ENCODE measurements at places on chromosomes 7 and 10.

GRCh38 chr10:19195698-19196097 lies 147.1 kb downstream of the MALRD1 start:
- DNase-seq, result no peak

DNA sequence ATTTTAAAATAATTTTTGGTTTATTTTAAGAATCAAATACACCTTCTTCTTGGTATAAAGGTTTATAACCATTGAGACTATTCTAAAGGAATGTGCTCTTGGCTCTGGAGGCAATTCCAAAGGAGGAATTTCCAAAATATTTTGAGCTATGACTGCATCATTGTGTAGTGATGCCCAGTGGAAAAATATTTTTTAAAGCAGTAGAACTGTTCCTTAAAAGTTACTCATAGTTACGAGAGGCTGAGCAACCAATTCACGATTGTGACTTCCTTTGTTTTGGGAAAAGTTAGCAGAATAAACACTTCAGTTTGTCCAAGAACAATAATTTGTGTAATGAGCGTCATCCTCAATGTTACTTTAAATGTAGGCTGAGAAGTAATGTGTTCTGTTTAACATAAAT lies 233.6 kb downstream of the BAMBI start:
- no peak for DNase-seq

GRCh38 chr7:100119970-100120732 lies 717 bp downstream of the CNPY4 start:
- no peak for DNase-seq

DNA sequence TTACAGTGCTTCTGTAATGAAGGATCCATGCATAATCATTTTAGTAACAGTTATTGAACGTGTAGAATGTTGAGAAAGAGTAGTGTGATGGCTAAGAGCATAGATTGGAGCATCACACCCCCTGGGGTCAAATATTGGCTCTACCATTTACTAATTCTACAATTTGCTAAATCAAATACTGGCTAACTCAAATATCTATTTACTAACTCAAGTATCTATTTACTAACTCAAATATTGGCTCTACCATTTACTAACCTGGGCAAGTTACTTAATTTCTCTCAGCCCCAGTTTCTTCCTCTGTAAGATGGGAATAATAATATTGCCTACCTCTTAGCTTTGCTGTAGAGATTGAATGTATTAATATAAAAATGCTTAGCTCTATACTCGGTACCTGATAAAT lies 64.0 kb downstream of the CDK14 start:
- DNase-seq, result no peak

DNA sequence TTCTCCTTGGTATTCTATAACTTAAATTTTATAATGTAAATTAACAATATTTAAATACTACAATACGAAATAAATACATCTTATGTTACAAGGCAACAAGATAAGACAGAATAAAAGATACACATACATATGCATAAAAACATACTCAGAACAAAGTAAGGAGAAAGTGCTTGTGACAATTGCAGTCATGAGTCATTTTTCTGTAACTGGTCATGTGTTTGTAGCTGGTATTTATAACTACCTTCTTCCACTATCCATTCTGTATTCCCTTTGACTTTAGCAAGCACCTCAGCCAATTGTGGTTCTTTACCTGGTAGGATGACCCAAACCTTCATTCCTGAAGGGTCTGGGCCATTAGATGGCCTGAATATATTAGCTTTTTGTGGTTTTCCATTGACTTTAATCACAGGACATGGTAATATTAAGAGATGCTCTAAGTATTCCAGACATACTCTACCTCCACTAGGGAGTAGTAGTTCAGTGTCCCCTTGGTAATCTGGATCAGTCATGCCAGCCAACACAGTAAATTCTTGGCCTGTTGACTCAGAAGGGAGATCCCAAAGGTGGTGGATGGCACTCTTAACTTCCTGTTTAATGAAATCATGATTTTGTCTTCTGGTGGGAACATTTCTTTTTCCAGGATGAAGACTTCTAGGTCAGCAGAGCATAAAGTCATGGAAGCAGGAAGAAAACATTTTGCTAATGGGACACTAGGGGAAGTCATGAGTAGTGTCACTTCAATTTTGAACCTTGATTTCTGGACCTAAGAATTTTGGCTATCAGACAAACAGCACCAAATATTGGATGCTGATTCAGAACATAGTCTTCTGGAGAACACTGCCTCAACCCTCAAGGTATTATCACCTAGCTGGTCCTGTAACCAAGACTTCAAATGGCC lies 733.7 kb upstream of the IGFBP3 start:
- DNase-seq, result no peak

- DNase-seq, result no peak
These were observed 33.1 kb upstream of the MKLN1 start for GRCh38 chr7:131294553-131294952.

DNA sequence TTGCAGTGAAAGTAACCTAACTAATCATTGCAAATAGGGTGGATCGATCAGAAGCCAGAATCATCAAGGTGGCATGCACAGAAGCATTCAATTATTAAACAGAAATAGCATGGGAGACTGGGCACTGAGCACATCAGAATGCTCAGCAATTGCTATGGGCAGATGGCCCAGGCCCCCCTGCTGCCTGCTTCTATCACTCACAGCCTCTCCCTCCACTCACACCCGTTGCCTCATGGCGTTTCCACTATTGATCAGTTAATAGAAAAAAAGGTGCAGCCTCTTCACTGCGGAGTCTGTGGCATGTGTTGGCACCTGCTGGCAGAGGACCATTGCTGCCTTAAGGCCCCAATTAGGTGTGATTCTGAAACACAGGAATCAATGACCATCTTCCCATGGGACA lies 11.2 kb upstream of the HTR5A start:
- DNase-seq, result no peak

- DNase-seq, result no peak
These were observed 9.1 kb upstream of the ZYX start for GRCh38 chr7:143372070-143372469.

DNA sequence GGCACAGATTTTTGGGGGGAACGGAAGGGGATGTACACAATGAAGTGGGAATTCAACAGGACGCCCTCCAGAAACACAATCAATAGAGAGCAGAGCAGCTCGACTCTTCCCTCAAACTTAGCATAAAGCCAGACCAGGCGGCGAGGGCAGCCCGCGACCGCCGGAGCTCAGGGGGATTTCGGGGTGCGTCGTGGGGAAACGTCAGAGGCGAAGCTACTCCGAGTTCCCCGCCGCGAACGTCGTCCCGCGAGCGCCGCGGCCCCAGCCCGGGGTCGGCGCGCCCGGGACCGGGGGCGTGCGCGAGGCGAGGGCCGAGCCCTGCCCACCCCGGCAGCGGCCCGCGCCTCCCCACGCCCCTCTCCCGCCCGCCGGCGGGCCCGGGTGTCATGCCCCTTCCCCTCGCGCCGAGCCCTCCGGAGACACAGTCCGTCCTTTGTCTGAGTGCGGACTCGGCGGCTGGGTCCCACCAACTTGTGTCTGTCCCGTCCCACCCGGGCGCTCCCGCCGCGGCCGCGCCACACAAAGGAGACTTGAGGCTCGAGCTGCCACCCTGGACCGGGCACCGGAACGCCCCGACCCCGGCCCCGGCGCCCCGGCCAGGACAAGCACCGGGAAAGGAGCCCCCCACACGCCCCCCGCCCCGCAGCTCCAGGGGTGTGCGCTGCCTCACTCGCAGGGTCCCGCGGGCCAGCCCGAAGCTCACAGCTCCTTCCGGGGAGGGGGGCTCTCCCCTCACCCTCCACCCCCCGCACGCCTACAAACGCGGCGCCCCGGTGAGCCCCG lies 634 bp downstream of the EZH2 start:
- DNase-seq, result no peak

GRCh38 chr10:133027482-133027881 lies 60.2 kb upstream of the ADGRA1 start:
- no peak for DNase-seq

DNA sequence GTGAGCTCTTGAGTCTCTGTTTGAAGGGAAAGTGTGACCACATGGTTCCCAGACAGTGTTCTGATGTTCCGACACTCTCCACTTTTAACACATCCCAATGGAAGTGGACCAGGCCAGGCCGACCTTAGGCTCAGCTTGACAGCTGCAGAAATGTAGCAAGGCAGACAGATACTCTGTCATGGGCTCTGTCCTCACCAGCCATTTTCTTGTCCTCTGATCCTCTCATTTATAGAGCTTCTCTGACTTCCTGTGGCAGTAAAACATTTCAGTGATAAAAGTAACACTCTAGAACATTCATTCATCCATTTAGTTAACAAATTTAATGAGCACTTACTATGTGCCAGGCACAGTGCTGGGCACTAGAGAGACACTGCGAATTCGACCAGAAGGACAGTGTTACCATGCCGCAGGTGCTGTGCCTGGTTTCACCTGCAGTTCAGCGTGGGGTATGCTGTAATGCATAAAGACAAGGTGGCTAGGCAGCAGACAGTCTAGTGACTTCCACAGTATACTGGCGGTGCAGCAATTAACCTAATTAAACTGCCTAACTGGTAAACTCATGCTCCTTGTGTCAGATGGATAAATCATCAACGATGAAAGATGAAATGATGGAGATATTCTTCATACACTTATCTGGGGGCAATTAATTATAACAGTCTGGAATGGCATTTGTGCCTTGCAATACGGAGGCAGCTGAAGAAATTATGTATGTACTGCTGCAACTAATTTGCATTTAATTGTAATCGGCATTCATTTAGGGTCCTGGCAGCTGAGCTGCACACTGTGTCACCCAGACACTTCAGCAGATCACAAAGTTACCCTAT lies 188.1 kb downstream of the NRP1 start:
- DNase-seq, result no peak

GRCh38 chr7:158394936-158395335 lies 192.7 kb downstream of the PTPRN2 start:
- no peak for DNase-seq

GRCh38 chr7:122847871-122848473 lies 38.3 kb downstream of the CADPS2 start:
- DNase-seq, result no peak

- DNase-seq, result no peak
These were observed 101.8 kb downstream of the GNAT3 start for GRCh38 chr7:80410081-80410480.

- no peak for DNase-seq
These were observed 14.1 kb upstream of the PPA1 start for GRCh38 chr10:70247360-70247759.

GRCh38 chr7:86968618-86969017 lies 90.8 kb downstream of the ELAPOR2 start:
- no peak for DNase-seq

GRCh38 chr10:48672596-48673265 lies 11.9 kb upstream of the WDFY4 start:
- no peak for DNase-seq

DNA sequence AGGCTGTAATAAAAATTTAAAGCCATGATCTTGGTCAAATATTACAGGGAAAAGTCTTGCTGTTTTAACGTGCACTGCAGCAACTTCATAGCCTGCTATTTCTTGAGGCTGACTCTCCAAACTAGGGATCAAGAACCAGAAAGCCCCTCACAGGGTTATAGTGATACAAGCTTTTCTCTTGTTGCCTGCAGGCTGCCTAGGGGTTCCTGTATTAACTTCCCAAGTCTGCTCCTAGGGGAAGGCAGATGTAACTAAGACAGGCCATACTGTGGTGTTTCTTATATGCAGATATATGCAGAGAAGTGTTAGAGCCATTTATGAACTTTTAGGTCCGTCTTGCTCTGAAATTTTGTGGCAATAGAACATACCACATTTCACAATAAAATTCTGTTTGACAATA lies 175.7 kb downstream of the FOXP2 start:
- no peak for DNase-seq

- DNase-seq, result no peak
These were observed 381.1 kb upstream of the SEMA3D start for GRCh38 chr7:85567983-85568382.

DNA sequence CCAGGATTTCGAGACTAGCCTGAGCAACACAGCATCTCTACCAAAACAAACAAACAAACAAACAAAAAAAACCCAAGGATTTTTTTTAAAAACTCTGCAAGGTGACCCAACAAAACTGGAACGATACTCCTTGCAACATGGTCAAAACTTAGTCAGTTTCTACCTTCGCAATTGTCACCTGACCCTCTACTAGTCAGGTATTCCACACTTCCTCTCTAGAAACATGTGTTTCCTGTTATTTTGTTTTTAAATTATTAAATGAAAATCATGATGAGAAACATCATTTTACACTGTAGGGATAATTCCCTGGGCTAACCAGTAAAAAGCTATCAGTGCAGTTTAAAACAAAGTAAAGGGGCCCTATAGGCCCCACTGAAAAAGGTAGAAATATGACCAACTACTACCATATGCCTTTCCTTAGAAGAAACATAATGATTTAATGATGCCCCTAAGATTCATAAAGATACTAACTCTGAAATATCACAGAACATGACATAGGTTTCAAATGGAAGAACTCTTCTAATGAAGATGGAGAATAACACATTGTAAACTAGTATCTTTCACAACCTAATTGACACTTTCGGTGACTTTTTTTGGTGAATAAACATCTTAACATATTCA lies 8.7 kb downstream of the BRAF start:
- no peak for DNase-seq

DNA sequence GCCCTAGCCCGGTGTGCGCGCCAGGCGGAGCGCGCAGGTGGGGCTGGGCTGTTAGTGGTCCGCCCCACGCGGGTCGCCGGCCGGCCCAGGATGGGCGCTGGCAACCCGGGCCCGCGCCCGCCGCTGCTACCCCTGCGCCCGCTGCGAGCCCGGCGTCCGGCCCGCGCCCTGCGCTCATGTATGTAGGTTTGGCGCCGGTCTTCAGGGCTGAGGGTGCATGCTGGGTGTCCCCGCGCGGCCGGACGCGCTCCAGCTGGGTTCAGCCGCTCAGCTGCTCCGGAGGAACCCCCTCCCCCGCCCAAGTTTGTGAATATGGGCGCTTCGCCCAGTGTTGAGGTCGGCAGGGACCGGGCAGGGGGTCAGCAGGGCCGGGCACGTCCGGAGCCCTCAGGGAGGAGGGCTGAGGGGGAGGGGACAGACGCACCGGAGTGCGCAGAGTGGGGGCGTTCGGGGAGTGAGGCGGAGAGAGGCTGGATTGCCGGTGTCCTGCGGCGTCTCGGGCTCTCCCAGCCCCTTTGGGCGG lies 559 bp downstream of the VWC2 start:
- no peak for DNase-seq

- DNase-seq, result no peak
These were observed 139.3 kb downstream of the CXCL12 start for GRCh38 chr10:44245601-44245938.

GRCh38 chr7:3168869-3169268 lies 125.2 kb upstream of the CARD11 start:
- no peak for DNase-seq

DNA sequence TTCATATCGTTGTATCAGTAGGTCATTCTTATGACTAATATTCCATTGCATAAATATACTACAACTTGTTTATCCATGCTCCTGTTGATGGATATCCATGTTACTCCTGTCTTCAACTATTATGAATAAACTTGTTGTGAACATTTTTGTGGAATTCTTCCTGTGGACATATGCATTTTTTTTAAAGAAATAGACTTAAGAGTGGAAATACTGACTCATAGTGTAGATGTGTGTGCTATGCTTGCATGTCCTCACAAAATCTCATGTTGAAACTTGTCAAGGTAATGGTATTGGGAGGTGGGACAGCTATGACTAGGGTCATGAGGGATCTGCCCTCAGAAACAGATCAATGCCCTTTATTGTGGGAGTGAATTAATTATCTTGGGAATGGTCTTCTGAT lies 240.5 kb upstream of the PRSS58 start:
- no peak for DNase-seq

Data from SIG-M5 (cell line).